Activated CD8-positive, alpha-beta T cell treated with anti-CD3 and anti-CD28 coated beads, Interleukin-2, amount 10 ng/mL, durations not matched to agents 7 days and 5 days (primary cell): ENCODE measurements at places on chromosomes 6 and 20. TPM values are rescaled to one million over a fixed set of nuclear protein-coding genes. Genes with fewer than 3 reads are reported as not detected.

The THBD gene
- total RNA-seq: not detected

- no peak for DNase-seq
These were observed 49.1 kb upstream of the PLCB1 start for GRCh38 chr20:8082989-8083388.

- DNase-seq: no peak
These were observed 182.6 kb upstream of the NOX3 start for GRCh38 chr6:155638200-155638599.

The SYNDIG1 gene
- not detected for total RNA-seq

DNA sequence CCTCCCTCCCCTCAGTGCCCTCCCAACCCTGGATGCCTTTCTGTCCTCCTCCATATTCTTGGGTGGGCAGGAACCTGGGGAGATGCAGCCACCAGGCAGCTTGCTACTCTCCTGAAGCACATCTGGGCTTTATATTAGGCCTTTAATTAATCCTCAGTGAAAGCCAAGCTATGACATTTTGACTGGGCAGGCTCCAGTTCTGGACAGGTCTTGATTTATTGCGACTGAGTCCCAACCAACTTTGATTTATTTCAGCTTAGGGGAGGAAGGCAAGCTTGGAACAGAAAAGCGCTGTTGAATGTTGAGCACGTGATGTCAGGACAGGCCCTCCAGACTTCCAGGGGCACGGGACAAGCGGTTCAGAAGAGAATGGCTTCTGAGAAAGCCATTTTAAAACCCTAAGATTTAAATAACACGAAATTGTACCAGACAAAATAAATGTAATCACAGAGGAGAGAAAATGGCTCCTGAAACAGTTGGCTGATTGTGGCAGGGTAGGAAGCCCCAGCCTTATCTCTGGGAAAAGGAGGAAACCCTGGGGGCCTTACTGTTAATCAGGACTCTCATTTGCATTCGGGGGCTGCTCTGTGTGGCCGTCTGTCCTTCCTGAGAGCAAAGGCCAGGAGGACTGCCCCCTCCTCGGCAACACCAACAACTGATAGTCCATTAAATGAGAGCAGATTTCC, 294.2 kb downstream of the FOXC1 start:
- DNase-seq: no peak

The CLDN20 gene
- not detected for total RNA-seq

- DNase-seq: no peak
These were observed 787 bp upstream of the CARMIL1 start for GRCh38 chr6:25278261-25278913.

DNA sequence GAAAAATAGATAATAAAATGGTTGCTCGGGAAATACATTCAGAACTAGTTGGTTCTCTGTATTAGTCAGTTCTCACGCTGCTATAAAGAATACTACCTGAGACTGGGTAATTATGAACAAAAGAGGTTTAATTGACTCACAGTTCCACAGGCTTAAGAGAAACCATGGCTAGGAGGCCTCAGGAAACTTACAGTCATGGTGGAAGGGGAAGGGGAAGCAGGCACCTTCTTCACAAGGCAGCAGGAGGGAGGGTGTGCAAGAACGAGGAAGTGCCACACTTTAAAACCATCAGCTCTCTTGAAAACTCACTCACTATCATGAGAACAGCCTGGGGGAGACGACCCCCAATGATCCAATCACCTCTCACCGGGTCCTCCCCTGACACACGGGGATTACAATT, 24.2 kb upstream of the SNX9 start:
- DNase-seq: no peak

The DEFB124 gene
- total RNA-seq: not detected

DNA sequence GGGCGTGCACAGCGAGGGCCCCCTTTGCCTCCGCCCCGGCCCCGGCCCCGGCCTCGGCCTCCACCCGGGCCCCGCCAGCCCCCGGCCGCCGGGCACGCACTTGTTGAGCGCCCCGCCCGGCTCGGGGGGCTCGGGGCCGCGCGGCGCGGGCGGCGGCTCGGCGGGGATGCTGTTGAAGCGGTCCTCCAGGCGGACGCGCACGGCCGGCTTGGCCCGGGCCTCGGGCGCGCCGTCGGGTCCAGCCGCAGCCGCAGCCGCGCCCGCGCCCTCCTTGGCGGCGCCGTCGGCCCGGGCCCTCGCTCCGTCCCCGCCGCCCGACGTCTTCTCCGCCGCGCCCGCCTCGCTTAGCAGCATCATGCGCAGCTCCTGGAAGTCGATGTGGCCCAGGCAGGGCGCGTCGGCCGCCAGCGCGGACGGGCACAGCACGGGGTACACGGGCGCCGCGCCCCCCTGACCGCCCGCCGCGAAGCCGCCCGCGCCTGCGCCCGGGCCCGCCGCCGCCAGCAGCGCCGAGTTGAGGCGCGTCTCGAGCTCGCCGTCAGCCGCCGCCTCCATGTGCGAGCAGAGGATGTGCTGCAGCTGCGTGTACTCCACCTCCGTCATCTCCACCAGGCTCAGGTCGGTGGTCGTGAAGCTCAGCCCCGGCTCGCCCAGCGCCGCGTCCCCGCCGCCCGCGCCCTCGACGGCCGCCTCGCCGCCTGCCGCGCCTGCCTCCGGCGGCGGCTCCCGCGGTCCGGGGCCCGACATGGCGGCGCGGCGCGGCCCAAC, 514 bp downstream of the TCFL5 start:
- peak; percentile 54 for DNase-seq

GRCh38 chr6:138863321-138863720, 67.4 kb downstream of the ECT2L start:
- DNase-seq: no peak

GRCh38 chr20:22333885-22334545, 250.4 kb downstream of the FOXA2 start:
- peak; percentile 62 for DNase-seq

DNA sequence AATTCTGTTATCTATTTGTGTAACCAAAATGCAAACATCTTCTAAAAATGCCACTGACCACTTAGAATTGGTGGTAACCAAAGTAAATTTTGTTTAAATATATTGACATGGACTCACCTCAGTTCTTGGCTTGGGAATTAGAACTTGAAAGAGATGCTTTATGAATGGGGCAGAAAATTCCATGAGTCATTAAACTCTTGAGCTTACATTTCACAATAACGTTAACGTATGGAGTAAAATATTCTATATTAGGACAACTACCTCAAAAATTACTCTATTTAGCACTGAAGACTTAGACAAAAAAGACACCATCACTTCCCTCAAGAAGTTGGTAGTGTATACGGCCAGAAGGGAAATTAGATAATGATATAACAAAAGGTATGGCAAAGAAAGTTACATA, 752.2 kb upstream of the MARCKS start:
- no peak for DNase-seq

GRCh38 chr20:17490501-17490900, 40.7 kb downstream of the BFSP1 start:
- DNase-seq: no peak
